Cardiac atrium fibroblast (primary cell): ENCODE measurements at places on chromosomes 1 and 21. TPM values are rescaled to one million over a fixed set of nuclear protein-coding genes. Genes with fewer than 3 reads are reported as not detected.

The DMRTA2 gene
- not detected in 2 replicates for total RNA-seq

The ZNF648 gene
- not detected in 2 replicates for total RNA-seq

The TNFSF18 gene
- total RNA-seq: under 0.01 and 2.3 TPM in 2 replicates

The ICOSLG gene
- 0.32 and 0.54 TPM in 2 replicates for total RNA-seq

The CR1L gene
- total RNA-seq: not detected in 2 replicates

The SLC9C2 gene
- total RNA-seq: 2.7 and 7.8 TPM in 2 replicates

The PGLYRP3 gene
- total RNA-seq: not detected in 2 replicates

The TMEM200B gene
- total RNA-seq: 8.6 and 11.6 TPM in 2 replicates

The CFHR2 gene
- not detected in 2 replicates for total RNA-seq

The KIAA0319L gene
- total RNA-seq: 53.0 and 68.8 TPM in 2 replicates

The GNAT2 gene
- 9.0 TPM in 1 of 2 replicates, not detected in the other for total RNA-seq

The PIK3CD gene
- total RNA-seq: 3.8 and 6.2 TPM in 2 replicates

The SUMO3 gene
- 59.6 and 64.6 TPM in 2 replicates for total RNA-seq

The TRIM67 gene
- not detected in 2 replicates for total RNA-seq

The ASPM gene
- total RNA-seq: 6.1 and 8.1 TPM in 2 replicates

The IGSF9 gene
- total RNA-seq: 0.16 TPM in 1 of 2 replicates, not detected in the other

The PRSS38 gene
- not detected in 2 replicates for total RNA-seq

The RGS1 gene
- not detected in 2 replicates for total RNA-seq

The ZBTB8B gene
- under 0.01 and 0.16 TPM in 2 replicates for total RNA-seq

The MRTO4 gene
- 27.1 and 28.0 TPM in 2 replicates for total RNA-seq

The KCNJ15 gene
- 0.18 TPM in 1 of 2 replicates, not detected in the other for total RNA-seq

The TLR5 gene
- total RNA-seq: under 0.01 and 0.16 TPM in 2 replicates

The ZNF697 gene
- 4.7 and 7.5 TPM in 2 replicates for total RNA-seq

The MASP2 gene
- total RNA-seq: not detected in 2 replicates

The PTBP2 gene
- 6.2 and 7.0 TPM in 2 replicates for total RNA-seq

The UMODL1 gene
- not detected in 2 replicates for total RNA-seq

The S100A7 gene
- total RNA-seq: not detected in 2 replicates

The PBX1 gene
- total RNA-seq: 21.5 and 22.2 TPM in 2 replicates

The KLHDC7A gene
- not detected in 2 replicates for total RNA-seq

The PGLYRP4 gene
- total RNA-seq: not detected in 2 replicates

The PRAMEF12 gene
- total RNA-seq: not detected in 2 replicates

The C8A gene
- not detected in 2 replicates for total RNA-seq

The RGS16 gene
- 0.16 and 0.18 TPM in 2 replicates for total RNA-seq

The SHC1 gene
- total RNA-seq: 311 and 372 TPM in 2 replicates

The OR1C1 gene
- total RNA-seq: not detected in 2 replicates

The CIART gene
- 10.2 and 10.3 TPM in 2 replicates for total RNA-seq

The LCE1D gene
- total RNA-seq: not detected in 2 replicates

The THEM5 gene
- total RNA-seq: not detected in 2 replicates

The KRTAP11-1 gene
- total RNA-seq: not detected in 2 replicates

The CTSS gene
- total RNA-seq: 2.0 and 3.1 TPM in 2 replicates

The NUF2 gene
- 3.6 and 4.7 TPM in 2 replicates for total RNA-seq

The PPP1R12B gene
- total RNA-seq: 1.3 and 7.9 TPM in 2 replicates

The SPRR2B gene
- not detected in 2 replicates for total RNA-seq

The RBP7 gene
- 5.1 TPM in 1 of 2 replicates, not detected in the other for total RNA-seq

The TEKT2 gene
- total RNA-seq: 0.90 TPM in 1 of 2 replicates, not detected in the other

The PIK3R3 gene
- 0.18 and 1.8 TPM in 2 replicates for total RNA-seq

The OR2AK2 gene
- not detected in 2 replicates for total RNA-seq

The TOMM40L gene
- 6.0 and 6.9 TPM in 2 replicates for total RNA-seq

The NBPF10 gene
- 1.9 and 2.5 TPM in 2 replicates for total RNA-seq

The C1orf226 gene
- total RNA-seq: 0.49 and 1.1 TPM in 2 replicates

The PEAR1 gene
- total RNA-seq: 16.7 and 19.3 TPM in 2 replicates

The AK5 gene
- total RNA-seq: 17.8 and 38.5 TPM in 2 replicates
